RPMI8226 (cell line): ENCODE measurements at places on chromosomes 7 and 10.

DNA sequence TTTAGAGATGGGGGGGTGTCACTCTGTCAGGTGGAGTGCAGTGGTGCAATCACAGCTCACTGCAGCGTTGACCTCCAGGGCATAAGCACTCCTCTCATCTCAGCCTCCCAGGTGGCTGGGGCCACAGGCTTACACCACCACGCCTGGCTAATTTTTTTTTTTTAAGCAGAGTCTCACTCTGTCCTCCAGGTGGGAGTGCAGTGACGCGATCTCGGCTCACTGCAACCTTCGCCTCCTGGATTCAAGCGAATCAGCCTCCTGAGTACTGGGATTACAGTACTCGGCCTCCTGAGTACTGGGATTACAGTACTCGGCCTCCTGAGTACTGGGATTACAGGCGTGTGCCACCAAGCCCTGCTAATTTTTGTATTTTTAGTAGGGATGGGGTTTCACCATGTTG lies 23.6 kb upstream of the PPIA start:
- DNase-seq: peak; percentile 61

- no peak for DNase-seq
These were observed 92.9 kb downstream of the CTNNA3 start for GRCh38 chr10:67603086-67603485.

GRCh38 chr7:25192043-25192442 lies 36.2 kb downstream of the NPVF start:
- no peak for DNase-seq

DNA sequence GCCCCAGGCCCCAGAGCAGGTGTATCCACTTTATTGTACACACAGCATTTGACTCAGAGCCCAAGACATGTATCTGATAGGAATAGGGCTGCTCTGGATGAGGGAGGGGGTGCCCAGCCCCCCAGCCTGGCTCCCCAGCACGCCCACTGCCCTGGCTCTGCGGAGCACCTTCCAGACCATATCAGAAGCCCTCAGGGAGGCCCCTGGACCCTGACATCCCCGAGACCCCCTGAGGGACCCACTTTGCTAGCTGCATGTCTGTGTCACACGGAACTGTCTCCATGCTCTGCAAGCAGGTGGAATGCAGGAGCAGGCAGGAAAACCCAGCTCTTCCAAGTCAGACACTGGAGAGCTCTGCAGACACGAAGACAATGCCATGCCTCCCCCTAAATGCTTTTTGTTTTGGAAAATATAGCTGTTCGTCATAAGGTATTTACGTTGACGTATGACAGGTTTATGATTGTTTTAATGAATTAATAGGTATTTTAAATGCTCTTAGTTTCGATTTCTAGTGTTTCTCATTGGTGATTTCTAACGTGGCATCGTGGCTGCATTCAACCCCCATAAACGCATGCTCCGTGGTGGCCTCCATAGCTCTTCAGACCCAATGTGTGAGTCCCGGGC lies 92.8 kb upstream of the INSIG1 start:
- no peak for DNase-seq

- DNase-seq: no peak
These were observed 5.3 kb upstream of the KCNIP2 start for GRCh38 chr10:101848894-101849351.

DNA sequence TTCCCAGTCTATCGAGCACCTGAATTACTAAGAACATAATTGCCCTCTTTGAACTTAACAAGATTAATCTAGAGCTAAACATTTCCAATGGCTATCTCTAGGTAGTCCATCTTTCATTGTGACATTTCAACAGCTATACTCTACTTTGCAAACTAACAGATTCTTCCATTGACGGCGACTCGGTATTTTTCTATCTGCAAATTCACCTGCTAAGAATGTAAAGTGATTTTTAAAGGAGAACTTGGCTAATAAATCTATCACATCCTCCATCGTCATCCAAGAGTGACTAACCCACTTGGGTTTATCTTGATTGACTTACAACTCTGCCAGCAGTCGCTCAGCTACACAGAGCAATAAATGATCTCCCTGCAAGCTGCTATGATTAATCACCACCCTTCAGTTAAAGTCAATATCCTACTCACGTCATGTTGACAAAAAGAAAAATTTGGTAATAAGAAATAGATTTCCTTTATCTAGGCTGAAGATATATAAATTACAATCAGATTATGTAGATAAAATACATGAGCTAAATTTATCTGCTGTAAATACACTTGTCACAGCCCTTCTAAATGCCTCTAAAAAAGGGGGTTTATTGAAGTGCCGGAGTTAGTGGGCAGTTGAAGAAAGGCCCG lies 99.5 kb downstream of the SFMBT2 start:
- DNase-seq: no peak

GRCh38 chr7:94042381-94042780 lies 38.2 kb upstream of the BET1 start:
- peak; percentile 13 for DNase-seq

GRCh38 chr7:45660901-45661211 lies 86.7 kb downstream of the ADCY1 start:
- DNase-seq: no peak

DNA sequence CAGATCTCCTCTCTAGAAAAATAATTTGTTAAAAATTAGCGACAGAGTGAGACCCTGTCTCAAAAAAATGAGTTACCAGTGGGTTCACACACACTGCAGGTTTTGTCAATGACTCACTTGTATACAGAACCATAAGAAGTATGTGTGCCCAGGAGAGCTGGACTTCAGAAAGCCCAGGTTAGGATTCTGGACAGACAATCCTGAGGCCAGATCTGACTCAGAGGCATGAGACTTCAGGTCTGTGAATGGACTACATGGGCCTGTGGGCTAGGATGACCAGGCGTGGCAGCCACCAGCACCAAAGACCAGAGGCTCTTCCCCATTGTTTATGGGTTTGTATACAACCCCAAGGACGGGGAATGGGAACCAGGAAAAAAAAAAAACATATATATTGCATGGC lies 9.3 kb upstream of the ZNF438 start:
- no peak for DNase-seq

- peak; percentile 65 for DNase-seq
These were observed 1.8 kb downstream of the PFKFB3 start for GRCh38 chr10:6204341-6205191.

GRCh38 chr7:18971839-18972238 lies 145.6 kb downstream of the TWIST1 start:
- DNase-seq: no peak

DNA sequence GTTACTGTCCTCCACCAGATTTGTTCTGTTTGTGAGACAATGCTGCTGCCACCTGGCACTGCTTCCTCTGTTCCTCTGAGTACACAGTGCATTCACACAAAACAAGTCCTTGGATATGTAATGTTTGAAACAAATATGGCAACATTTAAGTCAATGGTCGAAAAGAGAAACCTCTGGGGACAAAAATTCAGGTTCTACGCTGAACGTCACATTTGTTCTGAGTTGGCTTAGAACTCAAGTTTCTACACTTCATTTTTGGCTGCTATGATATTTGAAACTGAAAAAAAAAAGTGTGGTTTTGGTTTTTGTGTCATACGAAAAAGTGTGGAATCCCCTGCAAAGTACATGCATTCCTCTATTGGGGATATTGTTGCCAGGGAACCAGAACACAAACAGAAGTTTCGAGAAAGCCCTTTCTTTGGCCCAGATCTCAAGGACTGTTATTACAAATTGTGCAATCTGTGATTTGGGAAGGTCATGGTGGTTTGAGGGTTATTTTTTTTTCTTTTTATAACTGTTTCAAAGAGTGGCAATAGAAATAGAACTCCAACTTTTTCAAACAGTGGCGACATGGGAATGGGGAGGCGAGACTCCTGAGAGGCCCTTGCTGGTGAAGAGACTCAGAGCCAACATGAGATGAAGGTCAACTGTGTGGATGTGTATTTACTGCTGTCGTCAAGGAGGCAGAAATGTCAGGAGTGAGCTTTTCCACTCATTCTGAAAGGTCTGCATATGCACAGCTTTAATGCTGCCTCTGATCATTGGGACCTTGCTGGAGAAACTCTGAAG lies 127.5 kb downstream of the CUBN start:
- no peak for DNase-seq

DNA sequence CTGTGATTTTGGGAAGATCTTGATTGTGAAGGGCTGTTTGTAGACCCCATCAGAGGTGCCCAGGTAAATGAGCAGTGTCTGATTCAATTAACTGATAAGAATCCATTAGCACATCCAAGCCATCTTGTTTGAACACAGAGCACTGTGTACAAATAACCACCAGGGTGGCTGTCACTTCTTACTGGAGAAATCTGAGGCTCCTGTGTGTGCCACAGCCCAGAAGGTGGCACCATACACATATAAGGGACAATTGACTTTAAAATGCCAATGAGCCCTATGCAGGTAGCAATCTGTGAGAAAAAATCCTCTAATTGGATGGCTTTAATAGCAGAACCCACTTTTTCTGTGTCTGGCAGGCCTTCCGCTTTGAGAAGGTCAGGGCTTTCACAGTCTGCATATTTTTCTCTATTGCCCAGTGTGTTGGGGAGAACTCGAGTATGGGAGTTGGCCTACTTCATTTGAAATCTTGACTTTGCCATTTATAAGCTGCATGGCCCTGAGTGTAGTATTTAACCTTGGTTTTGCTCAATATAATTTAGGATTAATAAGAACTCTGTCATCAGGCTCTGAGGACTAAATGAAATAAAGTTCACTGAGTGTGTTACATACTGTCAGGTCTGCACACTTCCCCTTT lies 517.4 kb downstream of the CCSER2 start:
- DNase-seq: peak; percentile 38

GRCh38 chr7:5514440-5515035 lies 90.9 kb upstream of the TNRC18 start:
- no peak for DNase-seq

DNA sequence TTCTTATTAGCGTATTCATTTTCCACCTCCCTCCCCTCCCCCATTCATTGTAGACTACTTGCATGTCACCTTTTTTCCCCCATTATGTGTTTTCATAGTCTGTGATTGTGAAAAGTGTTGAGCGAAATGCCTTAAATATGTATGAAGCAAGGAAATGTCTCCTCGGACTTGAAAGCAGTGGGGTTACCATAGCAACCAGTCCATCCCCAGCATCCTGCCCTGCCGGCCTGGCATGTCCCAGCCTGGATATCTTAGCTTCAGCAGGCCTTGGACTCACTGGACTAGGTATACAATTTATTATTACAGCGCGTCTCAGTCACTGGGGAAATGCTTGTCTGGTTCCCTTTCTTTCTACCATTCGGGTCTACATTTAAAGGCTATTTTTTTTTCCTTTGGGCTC lies 283.6 kb downstream of the BICC1 start:
- DNase-seq: no peak

DNA sequence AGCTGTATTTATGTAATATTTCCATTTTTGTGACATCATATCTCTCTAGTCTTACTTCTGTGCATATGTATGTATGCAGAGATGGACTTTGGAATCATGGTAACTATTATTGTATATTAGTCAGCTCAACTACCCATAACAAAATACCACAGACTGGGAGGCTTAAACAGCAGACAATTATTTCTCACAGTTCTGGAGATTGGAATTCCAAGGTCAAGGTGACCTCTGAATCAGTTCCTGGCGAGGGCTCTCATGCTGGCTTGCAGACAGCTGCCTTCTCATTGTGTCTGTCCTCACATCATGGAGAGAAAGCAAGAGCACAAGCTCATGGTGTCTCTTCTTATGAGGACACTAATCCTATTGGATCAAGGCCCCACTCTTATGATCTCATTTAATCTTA lies 79.1 kb downstream of the RAMP3 start:
- no peak for DNase-seq

GRCh38 chr10:89685936-89686335 lies 15.5 kb upstream of the KIF20B start:
- DNase-seq: no peak
